ENCODE measurements at places on chromosomes 11 and 22.

DNA sequence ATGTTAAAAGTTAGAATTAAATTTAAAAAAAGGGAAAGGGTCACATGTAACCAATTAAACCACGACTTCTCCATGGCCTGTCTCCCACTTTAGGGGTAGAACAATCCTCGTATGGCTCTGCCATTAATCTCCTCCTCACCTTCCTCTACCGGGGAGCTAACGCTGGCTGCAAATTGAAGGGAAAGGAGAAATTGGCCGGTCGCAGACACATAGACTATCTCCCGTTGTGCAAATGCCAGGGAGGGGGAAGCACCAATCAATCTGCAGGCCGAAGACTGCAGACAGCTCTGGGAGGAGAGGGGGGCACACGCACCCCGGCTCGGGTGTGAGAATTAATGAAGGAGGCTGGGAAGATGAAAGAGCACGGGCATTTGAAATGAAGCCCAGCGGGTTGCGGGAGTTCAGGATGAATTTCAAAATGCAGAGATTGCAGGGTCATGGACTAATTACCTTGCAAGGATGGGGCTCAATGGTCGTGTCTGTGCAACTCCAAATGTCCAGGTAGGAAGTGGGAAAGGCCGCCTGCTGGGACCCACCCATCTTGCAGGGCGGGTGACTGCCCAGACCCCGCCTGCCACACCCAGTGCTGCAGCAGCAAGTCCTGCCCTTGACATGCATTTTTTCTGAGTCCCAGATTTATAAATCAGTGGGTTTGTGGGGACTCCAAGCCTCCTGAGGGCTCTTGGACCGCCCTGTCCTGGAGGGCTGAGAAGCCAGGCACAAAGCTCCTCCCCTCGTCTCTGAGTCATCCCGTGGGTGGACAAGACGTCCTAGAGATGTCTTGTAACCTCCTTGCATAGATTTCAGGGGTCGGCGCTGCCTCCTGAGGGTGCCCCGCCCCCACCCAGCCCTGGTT is 534.2 kb downstream of the TBC1D22A start:
- DNase-seq = no peak

- DNase-seq = no peak
Measured at GRCh38 chr11:63490551-63491239, at the start of gene PLAAT5. Gene PLAAT5 (minus strand): TSS chr11:63491167. CDS start chr11:63491034, 133 bp downstream.

- no peak for DNase-seq
Measured at GRCh38 chr11:1737080-1737757, 13.2 kb downstream of the IFITM10 start.

DNA sequence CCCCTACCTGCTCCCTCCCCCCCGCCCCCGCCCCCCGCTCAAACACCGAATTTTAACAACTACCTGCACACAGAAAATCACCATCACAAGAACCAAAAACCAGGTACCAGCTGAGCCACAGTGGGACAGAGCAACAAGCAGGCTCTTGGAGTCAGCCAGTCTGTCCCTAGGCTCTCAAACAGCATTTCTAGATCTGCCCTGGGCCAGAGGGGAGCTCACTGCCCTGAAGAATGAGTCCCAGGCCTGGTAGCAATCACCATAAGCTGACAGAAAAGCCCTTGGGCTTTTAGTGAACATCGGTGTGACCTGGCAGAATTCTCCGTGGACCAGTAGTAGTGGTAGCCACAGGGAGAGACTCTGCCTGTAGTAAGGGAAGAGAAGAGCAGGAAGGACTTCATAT is 58.3 kb downstream of the C11orf87 start:
- no peak for DNase-seq

- DNase-seq = no peak
Measured at GRCh38 chr11:122923302-122923701, 40.7 kb downstream of the JHY start.

DNA sequence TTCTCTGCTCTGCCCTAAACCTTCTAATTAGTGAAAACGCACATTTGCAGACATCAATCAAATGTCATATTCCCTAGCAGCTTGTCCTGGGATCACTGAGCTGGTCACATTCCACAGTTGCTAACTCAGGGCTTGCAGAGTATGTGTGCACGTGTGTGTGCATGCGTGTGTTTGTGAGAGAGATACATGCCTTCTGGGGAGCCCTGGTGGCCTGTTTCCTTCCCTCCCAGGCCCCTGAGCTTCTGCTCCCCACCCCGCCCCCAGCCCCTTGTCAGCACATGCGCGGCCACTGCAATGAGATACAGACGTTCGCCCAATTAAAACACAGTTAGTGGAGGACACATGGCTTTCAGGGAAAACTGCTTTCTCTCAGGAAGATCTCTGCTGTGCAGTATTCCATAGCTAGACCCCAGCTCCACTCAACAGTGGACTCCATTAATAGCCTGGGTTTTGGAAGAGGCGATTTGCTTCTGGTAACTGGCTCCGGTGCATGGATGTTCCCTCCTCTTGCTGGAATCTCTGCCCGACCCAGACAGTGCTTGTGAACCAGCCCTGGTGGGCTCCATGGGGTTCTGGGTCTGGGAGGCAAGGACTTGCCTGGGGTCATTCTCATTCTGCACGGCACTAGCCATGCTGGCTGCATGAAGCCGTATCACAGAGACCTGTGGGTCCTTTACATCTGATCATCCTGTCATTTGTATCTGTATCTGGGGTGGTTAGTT is 17.7 kb downstream of the LRP5 start:
- DNase-seq = no peak

DNA sequence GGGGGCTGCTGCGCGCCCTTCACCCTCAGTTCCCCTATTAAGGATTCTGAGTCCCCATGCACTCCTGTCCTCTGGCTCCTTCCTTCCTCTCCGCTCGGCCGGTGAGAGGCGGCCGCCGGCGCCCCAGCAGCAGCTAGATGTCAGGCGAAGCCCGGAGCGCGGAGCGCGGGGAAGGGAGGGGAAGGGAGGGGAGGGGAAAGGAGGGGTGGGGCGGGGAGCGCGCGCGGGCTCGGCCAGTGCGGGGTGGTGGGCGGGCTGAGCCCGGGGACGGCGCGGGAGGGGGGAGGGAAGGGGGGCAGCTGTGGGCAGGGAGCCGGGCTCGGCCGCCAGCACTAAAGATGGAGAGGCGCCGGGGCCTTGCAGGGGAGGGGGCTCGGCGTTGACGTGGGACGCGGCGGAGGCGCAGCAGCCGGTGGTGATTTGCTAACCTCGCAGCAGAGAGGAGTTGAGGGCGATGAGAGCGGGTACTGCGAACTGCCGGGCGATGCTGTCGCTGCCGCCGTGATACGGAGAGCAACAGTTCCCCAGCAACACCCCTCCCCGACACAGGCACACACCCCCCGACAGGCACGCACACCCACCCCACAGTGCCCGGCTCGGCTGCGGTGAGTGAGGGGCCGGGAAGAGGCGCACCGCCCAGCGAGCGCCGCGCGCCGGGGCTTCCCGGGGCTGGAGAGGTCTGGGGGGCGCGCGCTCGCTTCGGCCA is at the start of gene ZBTB16:
TSS of gene ZBTB16 (plus strand) at position 434 of the 706 bp plus-strand sequence. CDS start 3,590 bp downstream, outside the sequence.
- DNase-seq = no peak

- DNase-seq = no peak
Measured at GRCh38 chr11:74434528-74434927, 32.8 kb downstream of the KCNE3 start.

GRCh38 chr11:133608496-133608895 is 76.2 kb upstream of the OPCML start:
- DNase-seq = no peak

- peak; percentile 65 for DNase-seq
Measured at GRCh38 chr11:60987577-60988277, 16.2 kb downstream of the CD6 start.

- DNase-seq = no peak
Measured at GRCh38 chr11:9576701-9577381, 3.4 kb downstream of the WEE1 start.

GRCh38 chr11:81237139-81237538 is 1496.5 kb downstream of the FAM181B start:
- DNase-seq = no peak

DNA sequence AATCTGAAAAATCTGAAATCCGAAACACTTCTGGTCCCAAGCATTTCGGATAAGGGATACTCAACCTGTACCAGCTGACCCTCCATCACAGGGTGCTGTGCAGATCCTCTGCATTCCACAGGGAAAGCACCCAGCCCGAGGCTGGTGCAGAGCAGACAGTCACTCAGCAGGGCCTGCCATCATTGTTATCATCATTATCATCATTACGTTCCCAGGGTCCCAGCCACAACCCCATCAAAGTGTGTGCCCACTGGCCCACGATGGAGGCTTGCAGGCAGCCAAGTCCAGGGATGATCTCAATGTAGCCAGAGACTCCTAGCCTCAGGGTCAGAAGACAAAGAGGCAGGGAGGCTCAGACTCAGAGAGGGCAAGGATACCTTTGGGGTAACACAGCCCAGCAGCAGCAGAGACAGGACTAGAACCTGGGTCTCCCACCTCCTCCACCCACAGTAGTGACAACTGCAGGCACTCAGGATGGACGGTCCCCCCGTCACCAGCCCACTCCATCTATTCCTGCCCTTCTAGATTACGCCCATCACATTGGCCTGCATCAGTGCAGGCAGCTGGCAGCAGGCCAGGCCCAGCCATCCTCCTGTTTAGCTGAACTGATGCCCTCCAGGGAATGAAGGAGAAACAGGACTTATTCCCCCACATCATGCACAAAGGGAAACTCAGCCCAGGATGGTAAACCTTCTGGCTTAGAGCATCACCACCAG is 10.3 kb downstream of the GAL3ST1 start:
- DNase-seq = no peak

- no peak for DNase-seq
Measured at GRCh38 chr22:21099578-21099977, 53.8 kb downstream of the LRRC74B start.

GRCh38 chr11:31870609-31871309 is 59.6 kb upstream of the PAX6 start:
- no peak for DNase-seq

DNA sequence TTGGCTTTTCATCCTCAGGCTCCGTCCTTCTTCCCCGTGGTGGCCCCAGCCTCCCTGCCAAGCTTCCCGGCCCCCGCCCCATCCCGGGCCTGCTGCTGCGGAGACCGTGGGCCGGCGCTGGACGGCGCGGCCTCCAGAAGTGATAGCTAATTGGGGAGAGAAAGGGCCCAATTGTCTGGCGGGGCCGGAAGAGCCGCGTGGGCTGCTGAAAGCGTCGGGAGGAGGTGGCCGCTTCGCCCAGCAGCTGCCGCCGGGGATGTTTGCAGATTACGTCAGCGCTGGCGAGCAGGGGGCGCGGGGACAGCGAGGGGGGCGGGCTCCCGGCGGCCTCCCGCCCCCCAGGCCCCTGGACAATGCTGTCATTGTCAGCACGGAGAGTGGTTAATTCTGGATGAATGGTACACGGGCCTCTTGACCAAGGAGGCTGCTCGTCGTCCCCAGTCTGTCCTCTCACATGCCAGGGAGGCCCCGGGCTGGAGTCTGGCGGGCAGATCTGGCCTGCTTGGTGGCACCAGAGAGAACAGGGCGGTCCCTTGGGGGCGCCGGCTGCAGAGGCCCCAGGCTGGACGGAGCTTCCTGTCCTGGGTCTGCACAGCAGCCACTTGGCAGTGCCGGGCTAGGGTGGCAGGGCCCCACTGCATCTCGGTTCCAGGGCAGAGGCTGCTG is 1.6 kb downstream of the SMIM38 start:
- DNase-seq = no peak

DNA sequence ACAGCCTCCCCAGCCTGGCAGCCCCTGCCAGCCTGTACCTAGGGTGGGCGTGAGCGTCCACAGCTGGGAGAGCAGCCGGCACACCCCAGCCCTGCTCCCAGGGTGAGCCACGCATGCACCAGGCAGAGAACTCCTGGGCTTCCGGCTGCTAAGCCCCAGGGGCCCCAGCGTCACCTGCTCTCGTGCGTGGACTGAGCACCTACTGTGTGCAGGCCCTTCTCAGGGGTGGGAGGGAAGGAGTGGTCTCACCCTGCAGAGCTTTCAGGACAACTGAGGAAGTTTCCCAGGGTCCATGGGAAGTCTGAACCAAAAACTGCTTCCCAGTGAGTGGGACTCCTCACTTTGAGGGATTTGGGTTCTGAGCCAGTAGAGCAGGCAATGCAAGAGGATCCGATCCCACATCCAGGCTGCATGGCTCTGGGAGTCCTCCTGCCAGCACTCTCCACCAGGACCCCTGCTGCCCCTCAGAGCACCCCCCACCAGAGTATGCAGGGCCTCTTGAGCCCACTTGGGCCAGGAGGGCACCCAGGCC is 47.1 kb upstream of the PRODH start:
- no peak for DNase-seq

DNA sequence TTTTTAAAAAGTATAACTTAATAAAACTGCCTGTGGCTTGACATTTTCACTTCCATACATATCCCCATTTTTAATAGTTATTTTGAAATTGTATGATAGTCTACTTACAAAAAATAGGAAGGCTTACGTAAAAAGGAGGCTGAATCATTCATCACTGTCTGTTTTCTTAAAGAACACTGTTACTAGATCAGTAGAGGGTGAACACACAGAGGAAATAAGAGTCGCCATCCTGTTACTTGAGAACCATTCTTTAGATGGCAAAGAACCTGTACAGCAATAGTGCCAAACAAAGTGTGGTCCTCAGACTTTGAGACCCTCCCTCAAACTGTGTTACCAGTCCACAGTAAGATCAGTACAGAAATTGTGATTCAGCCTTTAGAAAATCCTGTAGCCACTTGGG is 180.7 kb downstream of the PGR start:
- no peak for DNase-seq

GRCh38 chr11:72578991-72579815 is 95.0 kb downstream of the PDE2A start:
- no peak for DNase-seq

- DNase-seq = no peak
Measured at GRCh38 chr11:68287419-68287818, 15.6 kb upstream of the C11orf24 start.

DNA sequence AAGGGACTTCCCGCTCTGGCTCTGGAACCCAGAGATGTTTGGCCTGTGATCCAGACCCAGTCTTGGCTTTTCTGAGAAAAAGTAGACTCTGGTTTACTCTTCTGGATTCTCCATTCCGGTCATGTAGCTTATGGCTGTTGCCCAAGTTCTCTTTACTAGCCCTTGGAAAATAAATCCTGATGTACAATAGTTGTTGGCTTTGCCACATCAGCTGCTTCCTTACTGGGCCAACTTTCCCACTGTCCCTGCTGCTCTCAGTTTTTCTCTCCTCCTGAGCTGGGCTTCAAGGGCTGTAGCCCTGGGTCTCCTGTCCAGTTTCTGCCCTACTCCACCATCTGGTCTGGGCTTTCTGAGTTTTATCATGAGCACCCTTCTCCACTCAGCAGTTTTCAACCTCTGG is 12.5 kb downstream of the PATZ1 start:
- no peak for DNase-seq

- DNase-seq = no peak
Measured at GRCh38 chr11:64534950-64535349, 56.1 kb upstream of the SLC22A12 start.
